ENCODE measurements at places on chromosomes 16 and 17.
A peak's percentile ranks its signal among the peaks of the same experiment; 100 is the strongest.

DNA sequence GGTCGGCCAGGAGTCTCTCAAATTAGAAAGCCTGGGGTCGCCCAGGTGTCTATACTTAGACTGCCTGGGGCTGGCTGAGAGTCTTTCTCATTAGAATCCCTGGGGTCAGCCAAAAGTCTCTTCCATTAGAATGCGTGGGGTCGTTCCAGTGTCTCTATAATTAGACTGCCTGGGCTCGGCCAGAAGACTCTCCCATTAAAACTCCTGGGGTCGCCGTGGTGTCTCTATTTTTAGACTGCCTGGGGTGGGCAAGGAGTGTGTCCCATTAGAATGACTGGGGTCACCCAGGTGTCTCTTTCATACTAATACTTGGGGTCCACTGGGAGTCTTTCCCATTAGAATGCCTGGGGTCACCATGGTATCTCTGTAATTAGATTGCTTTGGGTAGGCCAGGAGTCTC is 2227.7 kb downstream of the TP53TG3F start:
- no peak for DNase-seq

DNA sequence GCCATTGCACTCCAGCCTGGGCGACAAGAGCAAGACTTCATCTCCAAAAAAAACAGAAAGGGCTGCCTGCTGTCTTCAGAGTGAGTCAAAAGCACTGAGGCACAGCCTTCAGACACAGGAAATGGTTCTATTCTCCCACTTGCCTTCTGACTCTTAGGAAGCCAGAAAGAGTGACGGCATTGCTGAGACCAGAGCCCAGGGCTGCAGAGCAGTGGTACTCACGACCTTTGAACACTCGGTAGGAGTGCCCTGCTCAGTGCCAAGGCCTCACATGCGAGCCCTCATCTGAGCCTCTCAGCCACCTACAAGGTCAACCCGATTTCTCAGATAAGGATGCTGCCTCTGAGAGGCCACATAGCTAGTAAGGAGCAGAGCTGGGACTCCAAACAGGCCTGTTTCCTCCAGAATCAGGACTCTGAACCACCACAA is 3.5 kb upstream of the ITGAE start:
- DNase-seq, result no peak

DNA sequence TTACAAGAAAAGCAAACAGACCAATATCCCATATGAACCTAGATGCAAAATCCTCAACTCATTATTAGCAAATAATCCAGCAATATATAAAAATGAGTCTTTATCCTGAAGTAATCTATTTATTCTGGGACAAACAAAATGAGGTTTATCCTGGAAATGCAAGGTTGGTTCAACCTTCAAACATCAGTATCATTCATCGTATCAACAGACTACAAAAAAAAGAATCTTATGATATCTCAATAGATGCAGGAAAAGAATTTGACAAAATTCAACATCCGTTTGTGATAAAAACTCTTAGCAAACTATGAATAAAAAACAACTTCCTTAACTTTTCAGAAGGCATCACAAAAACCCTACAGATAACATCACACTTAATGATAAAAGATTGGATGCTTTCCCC is 18.4 kb upstream of the BAIAP2 start:
- DNase-seq, result no peak

- DNase-seq, result no peak
Measured at GRCh38 chr17:63516910-63517824, 6.0 kb upstream of the KCNH6 start.

GRCh38 chr17:57911834-57912673 is 43.2 kb downstream of the CUEDC1 start:
- peak; percentile 85 for DNase-seq

DNA sequence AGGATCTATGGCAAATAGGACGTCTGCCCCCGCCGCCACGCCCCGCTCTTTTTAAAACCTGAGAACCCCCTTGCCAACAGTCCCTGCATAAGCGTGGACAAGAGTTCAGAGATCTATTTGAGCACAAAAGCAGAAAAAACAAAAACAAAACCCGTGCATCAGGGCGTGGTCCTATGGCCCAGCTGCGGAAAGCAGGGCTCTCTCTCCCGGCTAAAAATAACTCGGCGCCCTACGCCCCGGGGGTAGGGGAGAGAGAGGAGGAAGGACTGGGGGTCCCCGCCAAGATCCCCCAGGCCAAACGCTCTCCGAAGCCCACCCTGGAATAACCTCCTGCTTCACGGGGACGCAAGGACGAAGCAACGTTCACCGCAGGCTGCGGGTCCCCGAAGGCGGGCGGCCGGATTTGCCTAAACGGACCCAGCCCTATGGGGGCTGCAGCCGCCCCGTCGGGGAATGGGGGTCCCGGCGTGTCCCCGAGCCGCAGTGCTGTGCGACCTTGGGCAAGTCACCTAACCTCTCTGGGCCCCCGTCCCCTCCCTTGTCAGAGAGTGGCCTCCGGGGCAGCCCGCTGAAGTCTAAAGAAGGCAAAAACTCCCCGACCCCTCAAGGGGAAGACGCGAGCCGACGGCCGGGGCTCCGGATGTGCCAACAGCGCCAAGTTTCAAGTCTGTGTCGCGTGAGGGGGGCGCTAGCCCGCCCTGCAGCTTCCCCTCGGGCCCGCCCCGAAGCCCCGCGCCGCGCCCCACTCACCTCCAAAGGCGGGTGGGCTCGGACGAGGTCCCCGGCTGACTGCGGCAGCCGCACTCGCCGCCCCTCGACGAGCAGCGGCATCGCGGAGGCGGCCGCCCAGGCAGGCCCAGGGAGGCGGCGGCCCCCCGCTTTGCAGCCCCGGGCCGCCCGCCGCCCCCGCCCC is 477 bp downstream of the NTAN1 start:
- no peak for DNase-seq

DNA sequence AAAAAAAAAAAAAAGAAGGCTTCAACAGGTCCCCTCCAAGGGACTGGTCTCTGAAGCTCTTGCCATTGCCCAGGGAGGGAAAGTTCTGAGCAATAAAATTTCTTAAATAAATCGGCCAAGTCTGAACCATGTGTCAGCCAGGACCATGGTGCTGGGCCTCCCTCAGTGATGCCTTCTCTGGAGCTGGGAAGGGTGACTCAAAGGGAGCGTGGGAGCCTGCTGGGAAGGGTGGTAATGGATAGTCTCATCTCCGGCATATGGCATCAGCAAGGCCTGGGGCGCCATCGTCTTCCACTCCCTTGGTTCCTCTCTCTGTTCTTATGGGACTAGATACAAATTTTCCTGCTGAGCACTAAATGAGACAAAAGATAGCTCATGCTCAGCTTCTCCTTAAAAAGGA is 2.3 kb downstream of the VKORC1 start:
- DNase-seq, result no peak

Measured in NCI-H2029 treated with DMSO at 0.1 percent for 48 hours (cell line).